ENCODE measurements at places on chromosomes 2 and 18.

GRCh38 chr2:195238379-195238778 lies 418.6 kb upstream of the SLC39A10 start:
- DNase-seq = no peak

DNA sequence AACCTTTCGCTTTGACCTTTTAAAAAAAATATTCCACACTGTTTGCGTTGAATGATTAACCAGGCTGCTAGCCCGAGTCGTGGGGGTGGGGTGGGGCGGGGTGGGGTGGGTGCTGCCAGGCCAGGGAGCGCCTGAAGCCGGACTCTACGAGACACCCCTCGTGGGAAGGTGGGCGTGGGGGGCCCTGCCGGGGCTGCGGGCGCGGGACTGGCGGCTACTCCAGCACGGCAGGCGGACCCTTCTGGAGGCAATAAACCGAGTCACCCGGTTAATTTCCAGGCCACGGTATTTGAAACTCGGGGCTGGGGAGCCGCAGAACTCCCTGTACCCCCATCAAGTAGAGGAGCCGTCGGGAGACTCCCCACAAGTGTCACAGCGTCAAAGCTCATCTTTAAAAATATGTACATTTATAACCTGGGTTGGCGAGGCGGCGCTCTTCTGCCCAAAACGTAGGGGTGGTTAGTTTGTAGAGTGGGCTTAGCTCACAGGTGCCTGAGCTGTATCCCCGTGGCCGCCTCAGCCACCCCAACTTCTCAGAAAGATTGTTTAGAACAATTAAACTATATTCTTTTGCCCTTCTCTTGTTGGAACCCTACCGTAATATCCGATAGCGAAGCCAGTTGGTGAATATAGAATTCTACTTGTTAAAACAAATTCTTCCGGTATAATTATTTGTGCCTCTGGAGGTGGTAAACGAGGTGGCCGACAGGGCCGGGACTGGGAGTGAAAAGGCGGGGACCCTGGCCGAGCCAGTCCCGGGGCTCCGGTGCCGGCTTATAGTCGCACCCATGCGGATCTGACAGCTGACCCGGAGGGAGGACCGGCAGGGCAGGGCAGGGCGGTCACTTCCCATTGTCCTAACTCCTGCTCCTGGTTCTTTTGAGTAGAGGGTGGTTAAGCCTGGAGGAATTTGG lies 1.4 kb downstream of the B3GNT2 start:
- no peak for DNase-seq

- no peak for DNase-seq
Measured at GRCh38 chr2:188477564-188478103, 186.0 kb downstream of the GULP1 start.

- no peak for DNase-seq
Measured at GRCh38 chr2:226450141-226450540, 349.5 kb downstream of the IRS1 start.

GRCh38 chr18:55878224-55878623 lies 290.2 kb upstream of the TCF4 start:
- DNase-seq = no peak

DNA sequence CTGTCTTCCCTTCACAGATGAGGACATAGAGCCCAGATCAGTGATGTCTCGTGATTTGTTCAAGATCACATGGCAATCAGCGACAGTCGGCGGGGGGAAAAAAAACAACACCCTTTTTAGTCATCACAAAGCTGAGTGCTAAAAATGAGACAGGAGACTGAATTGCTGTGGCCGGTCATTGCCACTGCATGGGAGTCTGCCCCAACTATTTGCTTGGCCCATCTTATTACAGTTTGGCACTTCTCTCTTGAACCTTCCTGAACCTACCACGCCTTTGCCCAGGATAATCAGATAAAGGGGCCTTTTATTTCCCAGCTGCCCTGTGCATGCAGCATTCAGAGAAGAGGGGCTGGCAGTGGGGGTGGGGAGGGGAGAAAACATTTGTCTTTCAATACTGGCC lies 42.7 kb downstream of the SETBP1 start:
- no peak for DNase-seq
